ENCODE measurements at places on chromosomes 3 and 15. TPM values are rescaled to one million over a fixed set of nuclear protein-coding genes. Genes with fewer than 3 reads are reported as not detected.

ACOX2 gene
- total RNA-seq: not detected

SERPINI1 gene
- total RNA-seq: 1.7 TPM

LTK gene
- total RNA-seq: 1.9 TPM

SPTBN5 gene
- 4.9 TPM for total RNA-seq

GAP43 gene
- not detected for total RNA-seq

UBA7 gene
- 68.6 TPM for total RNA-seq

MB21D2 gene
- 13.4 TPM for total RNA-seq

MUC13 gene
- not detected for total RNA-seq

NEO1 gene
- total RNA-seq: 8.8 TPM

GRK7 gene
- 0.09 TPM for total RNA-seq

P2RY1 gene
- total RNA-seq: 0.17 TPM

RAB6B gene
- 0.19 TPM for total RNA-seq

AGTR1 gene
- not detected for total RNA-seq

ESYT3 gene
- total RNA-seq: 0.09 TPM
